ENCODE measurements at places on chromosomes 6 and 20.

DNA sequence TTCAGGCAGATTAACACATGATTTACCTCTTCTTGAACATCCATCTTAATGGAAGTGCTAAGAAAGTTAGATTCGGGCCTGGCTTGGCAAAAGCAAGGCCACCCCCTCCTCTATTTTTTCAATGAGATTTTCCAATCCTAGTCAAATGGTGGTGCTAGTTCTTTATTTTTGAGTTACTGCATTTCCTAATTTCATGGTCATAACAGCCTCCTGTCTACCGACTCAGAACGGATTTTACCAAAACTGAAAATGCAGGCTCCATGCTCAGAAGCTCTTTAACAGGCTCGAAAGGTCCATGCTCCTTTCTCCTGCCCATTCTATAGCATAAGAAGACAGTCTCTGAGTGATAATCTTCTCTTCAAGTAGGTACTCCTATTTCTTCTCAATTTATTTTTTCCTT lies 117.2 kb upstream of the ESR1 start:
- DNase-seq: no peak

- no peak for DNase-seq
Measured at GRCh38 chr6:75932067-75932466, 140.4 kb downstream of the IMPG1 start.

DNA sequence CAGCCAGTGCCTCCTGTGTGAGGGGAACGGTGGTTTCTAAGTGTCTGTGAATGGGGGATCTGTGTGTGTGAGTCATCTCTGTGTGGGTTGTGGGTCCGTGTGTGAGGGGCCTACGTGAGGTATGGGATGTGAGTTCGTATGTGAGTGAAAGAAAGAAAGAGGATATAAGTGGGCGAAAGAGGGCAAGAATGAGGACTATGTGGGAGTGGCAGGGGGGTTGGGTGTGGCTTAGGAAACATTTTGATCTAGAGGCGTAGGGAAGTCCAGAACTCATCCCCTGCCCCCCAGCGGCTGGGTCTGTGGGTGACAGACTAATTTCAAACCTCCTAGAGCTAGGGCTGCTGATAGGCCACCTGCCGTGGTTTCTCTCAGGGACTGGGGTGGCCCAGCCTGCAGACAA lies 35.5 kb downstream of the DHX35 start:
- DNase-seq: peak; percentile 66

- no peak for DNase-seq
Measured at GRCh38 chr6:43268782-43269272, 25.5 kb downstream of the TTBK1 start.

DNA sequence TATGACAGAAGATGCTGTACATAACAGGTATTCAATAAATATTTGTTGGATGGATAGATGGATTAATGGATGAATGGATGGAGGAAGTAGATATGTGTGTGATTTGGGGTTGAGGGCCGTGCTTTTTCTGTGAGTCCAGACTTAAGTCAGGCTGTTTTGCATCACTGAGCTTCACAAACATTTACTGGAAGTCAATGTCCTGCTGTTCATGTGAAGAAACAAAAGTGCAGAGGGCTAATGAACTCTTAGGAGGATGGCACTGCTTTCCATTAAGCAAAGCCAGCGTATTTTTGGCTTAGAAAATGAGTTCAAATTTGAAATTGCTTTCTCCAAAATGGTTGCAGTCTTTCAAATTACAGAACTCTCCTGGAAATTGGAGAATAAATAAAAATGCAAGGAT lies 260.6 kb upstream of the SASH1 start:
- DNase-seq: no peak

DNA sequence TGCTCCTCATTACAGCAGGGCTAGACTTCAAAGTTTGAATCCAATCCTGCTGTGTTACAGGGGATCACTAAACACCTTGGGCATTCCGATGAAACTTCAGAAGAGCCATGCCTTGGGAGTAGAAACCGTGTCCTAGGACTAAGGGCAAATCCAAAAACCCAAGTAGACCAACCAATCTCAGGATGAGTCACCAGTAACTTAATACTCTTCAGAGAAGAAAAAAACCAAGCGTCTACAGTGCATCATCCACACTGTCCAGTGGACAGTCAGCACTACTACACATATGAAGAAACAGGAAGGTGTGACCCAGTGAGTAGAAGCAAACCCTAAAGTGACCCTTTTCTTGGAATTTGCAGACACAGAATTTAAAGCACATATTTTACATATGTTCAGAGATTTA lies 39.5 kb upstream of the VAPB start:
- no peak for DNase-seq

GRCh38 chr6:134007077-134007476 lies 45.3 kb downstream of the SLC2A12 start:
- DNase-seq: no peak

- DNase-seq: no peak
Measured at GRCh38 chr20:47740121-47740861, 45.0 kb downstream of the SULF2 start.

GRCh38 chr6:4264081-4264480 lies 128.7 kb upstream of the ECI2 start:
- DNase-seq: no peak
